Colonic mucosa (tissue), 4 donors: ENCODE measurements at places on chromosomes 12 and 14. TPM values are rescaled to one million over a fixed set of nuclear protein-coding genes. Genes with fewer than 3 reads are reported as not detected.
A peak's percentile ranks its signal among the peaks of the same experiment; 100 is the strongest.

Gene SLC17A8
- total RNA-seq: 0.91 TPM

- no peak overlapping the region for H3K4me3 ChIP-seq
- H3K4me1 ChIP-seq: peaks cover 10% of the 10 kb centered on the region
- peak overlapping the region; percentile 43 for H3K27ac ChIP-seq
- DNase-seq: no peak
Observed at GRCh38 chr12:104670439-104671408, 214.0 kb downstream of the CHST11 start.

DNA sequence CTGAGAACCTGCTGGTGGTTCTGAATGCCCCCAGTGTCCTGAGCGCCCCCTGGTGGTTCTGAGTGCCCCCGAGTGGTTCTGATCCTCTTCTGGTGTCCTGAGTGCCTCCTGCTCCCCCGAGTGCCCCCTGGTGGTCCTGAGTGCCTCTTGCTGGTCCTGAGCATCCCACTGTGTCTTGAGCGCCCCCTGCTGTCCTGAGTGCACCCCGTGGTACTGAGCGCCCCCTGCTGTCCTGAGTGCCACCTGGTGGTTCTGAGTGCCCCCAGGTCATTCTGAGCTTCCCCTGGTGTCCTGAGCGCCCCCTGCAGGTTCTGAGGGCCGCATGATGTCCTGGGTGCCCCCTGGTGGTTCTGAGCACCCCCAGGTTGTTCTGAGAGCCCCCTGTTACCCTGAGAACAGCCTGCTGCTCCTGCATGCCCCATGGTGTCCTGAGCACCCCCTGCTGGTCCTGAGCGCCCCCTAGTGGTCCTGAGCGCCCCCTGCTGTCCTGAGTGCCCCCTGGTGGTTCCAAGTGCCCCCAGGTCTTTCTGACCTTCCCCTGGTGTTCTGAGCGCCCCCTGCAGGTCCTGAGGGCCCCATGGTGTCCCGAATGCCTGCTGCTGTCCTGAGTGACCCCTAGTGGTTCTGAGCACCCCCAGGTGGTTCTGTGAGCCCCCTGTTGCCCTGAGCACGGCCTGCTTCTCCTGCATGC lies 1165.4 kb downstream of the TMEM121 start:
- no peaks in the 10 kb centered on the region for H3K27me3 ChIP-seq
- H3K27ac ChIP-seq: no peak overlapping the region
- DNase-seq: peak; percentile 30
- H3K4me3 ChIP-seq: no peak overlapping the region
- no peaks in the 10 kb centered on the region for H3K36me3 ChIP-seq

DNA sequence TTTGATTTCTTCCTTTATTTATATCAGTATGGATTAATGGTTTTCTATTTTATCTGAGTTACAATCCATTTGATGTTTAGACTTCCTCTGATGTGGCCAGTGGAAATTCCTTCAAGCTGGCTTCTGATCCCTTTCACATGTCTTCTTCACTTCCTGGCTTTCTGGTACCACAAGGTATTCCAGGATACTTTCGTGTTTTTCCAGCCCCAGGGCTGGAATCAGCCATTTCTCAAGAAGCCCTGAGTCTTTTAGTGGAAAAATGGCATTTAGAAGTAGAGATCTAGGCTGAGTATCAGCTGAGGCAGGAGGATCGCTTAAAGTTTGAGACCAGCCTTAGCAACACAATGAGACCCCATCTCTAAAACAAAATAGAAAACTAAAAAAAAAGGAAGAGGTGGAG lies 93.3 kb downstream of the FIGNL2 start:
- DNase-seq: no peak
- H3K27me3 ChIP-seq: no peaks in the 10 kb centered on the region
- no peak overlapping the region for H3K27ac ChIP-seq
- H3K4me3 ChIP-seq: no peak overlapping the region
- no peaks in the 10 kb centered on the region for H3K36me3 ChIP-seq

GRCh38 chr12:104694161-104694560 lies 237.4 kb downstream of the CHST11 start:
- H3K27me3 ChIP-seq: no peaks in the 10 kb centered on the region
- H3K36me3 ChIP-seq: no peaks in the 10 kb centered on the region
- no peaks in the 10 kb centered on the region for H3K4me1 ChIP-seq

GRCh38 chr12:42854208-42854607 lies 264.7 kb upstream of the PRICKLE1 start:
- H3K4me3 ChIP-seq: no peak overlapping the region
- no peak overlapping the region for H3K27ac ChIP-seq
- H3K27me3 ChIP-seq: no peaks in the 10 kb centered on the region
- no peaks in the 10 kb centered on the region for H3K36me3 ChIP-seq
- DNase-seq: no peak
